ENCODE measurements at places on chromosomes 4 and X.

- DNase-seq = no peak
Measured at GRCh38 chrX:35439034-35439660, 359.0 kb upstream of the MAGEB16 start.

DNA sequence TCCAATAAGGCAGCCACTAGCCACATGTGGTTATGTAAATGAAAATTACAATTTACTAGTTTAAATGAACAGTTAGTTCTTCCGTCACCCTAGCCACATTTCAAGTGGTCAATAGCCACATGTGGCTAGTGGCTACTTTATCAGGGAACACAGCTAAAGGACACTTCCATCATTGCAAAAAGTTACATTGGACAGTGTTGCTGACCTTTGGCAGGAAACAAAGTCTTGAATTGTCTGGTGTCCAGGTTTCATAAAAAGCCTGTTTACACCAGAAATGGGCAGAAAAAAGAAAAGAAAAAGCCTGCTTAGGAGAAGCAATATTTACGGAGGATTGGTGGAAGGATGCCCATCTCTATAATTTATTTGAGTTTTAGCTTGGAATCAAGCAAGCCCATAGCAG lies 38.6 kb downstream of the RWDD4 start:
- DNase-seq = no peak

GRCh38 chr4:39655211-39655610 lies 16.5 kb upstream of the SMIM14 start:
- DNase-seq = no peak

DNA sequence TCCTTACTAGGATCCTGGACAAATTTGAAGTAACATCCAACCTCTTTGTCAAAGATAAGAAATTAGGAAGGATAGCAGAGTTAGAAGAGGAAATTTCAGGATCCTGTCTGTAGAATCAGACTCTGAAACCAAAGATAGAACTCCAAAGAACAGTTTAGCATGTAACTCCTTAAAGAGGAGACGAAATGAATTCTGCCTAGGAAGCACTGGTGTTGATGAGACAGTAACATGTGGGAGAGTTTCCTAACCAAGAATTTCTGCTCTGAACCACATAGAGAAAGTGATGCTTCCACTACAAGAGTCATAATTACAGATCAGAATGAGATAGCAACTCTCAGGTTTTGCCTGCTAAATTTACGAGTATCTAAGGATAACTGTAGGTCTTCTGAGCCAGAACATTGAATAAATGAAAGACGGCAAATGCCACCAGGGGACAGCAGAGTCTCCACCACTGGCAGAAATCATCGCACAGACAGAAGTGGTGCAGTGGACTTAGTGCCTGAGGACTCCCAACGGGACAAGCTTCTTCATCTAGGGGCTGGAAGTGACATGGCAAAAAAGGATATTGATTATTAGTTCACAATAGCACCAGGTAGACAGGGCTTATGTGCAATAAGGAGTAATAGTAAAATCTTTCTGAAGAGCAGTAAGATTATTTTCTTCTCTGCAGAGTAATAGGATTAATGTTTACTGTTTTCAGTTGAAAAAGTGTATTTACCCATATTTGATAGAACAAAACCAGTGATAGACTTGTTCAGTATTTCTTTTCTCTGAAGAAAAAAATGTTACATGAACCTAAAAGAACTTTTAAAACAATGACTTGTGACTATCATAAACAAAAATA lies 6.7 kb upstream of the PPID start:
- peak; percentile 28 for DNase-seq

DNA sequence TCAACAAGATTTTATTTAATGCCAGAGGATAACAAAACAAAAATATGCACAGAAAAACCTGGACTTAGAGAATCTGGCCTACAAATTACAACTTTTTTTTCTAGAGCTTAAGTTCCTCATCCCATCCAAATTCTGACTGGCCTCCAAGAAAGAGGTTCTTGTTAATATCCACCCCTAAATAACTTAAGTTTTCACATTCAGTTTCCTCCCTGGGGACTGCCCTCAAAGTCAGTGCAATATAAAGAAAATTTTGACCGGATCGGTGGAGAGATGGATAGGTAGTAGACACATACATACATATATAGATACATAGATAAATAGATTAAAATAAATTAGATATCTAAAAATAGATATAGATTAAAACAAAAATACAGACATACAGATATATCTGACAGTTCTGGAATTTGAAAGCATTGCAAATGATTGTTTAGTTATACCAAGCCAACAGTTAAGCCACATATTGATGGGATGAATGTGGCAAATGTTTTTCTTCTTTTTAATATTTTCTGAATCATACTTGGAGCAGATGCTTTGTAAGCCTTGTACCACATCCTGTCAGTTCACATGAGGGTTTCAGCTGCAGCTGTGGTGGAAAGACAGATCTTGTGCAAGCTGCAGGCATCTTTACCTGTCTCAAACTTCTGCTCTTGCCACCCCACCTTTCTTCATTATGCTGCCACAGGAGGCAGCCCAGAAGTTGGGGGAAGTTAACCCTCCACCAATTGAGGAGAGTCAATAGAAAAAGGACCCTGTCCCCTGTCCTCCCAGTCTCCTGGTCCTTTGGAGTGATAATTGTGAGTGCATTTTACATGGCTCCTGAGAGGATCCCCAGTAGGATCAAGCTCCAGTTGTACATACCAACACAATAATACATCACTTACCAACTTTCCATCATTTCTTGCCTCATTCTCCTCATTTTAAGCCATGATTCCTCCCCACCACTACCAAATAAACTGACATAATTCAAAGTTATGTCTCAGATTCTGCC lies 58.5 kb upstream of the PRDM8 start:
- DNase-seq = no peak

GRCh38 chrX:149124526-149125108 lies 380.5 kb downstream of the IDS start:
- no peak for DNase-seq

GRCh38 chrX:29662759-29663503 lies 552.4 kb upstream of the MAGEB2 start:
- no peak for DNase-seq

DNA sequence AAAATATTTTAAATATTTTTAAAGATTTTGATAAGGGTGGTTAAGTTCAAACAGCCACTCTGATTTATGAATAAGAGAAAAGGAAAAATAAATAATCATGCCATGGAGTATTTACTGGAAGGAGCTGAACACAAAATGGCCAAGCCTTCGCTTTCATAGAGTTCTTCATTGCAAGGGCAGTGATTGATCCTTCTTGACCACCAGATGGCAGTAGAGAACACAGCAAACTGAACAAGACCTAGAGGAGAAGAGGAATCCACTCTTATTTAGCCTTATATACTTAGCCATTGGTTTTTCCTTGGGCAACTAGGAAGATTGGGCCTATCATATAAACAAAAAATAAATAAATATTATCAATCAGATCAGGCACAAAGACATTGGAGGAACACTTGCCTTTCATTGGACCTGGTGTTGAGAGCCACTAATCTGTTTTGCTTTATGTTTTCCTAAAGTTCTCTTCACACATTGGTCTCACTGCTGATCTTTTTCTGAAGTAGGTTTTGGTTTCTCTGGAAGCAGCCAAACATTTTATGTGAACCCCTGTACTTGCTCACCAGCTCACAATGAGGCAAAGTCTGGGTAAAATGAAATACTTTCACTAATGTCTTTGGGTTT lies 58.1 kb upstream of the PARM1 start:
- peak; percentile 19 for DNase-seq

- no peak for DNase-seq
Measured at GRCh38 chrX:148979786-148980185, 479.4 kb downstream of the AFF2 start.

GRCh38 chr4:10581022-10581421 lies 103.5 kb downstream of the CLNK start:
- no peak for DNase-seq

DNA sequence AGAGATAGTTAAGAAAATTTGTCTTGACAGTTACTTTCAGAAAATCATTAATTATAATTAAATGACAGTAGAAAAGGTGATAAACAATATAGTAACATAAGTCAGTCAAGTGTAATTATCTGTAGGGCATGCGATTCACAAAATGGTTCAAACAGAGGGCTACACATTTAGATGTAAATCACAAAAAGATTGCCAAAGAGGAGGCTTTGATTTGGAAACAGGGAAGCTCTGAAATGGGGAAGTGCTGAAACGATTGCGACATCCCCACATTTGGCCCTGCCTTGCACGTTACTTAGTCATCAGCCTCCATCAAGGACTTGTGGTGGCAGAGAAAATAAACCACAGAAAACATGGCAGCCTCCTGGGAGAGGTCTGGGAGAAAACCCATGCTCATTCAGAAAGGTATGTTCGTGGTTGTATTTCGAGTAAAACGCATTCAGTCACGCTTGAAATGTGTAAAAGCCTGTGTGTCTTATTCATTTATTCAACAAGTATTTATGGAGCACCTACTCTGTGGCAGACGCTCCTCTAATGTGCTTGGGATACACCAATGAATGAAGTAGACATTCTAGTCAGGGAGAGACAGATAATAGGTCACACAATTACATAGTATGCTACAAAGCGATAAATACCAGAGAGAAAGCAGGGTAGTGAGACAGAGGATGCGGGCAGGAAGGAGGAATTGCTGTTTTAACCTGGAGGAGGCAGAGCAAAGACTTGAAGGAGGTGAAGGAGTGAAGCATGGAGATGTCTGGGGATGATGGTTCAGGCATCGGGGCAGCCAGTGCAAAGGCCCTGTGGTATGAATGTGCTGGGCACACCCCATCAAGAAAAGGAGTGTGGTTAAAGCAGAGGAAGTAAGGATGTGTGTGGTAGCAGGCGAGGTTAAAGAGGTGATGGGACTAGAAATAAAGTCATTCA lies 7.8 kb downstream of the RBM47 start:
- no peak for DNase-seq

GRCh38 chrX:79530310-79531108 lies 163.4 kb upstream of the ITM2A start:
- no peak for DNase-seq

DNA sequence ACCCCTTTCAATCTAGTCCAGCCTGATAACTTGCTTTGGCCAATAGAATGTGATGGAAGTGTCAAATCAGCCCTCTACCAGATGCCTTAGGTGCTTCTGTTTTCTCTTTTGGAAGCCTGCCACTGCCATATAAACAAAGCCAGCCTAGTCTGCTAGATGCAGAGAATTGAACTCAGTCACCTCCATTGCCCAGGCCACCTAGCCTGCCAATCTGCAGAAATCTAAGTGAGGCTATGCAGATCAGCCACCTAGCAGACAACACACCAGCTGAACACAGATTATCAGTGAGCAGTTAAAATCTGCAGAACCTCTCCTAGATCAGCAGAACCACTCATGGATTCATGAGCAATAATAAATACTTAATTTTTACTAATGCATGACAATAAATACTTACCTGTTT lies 1108.2 kb downstream of the PCDH18 start:
- no peak for DNase-seq

DNA sequence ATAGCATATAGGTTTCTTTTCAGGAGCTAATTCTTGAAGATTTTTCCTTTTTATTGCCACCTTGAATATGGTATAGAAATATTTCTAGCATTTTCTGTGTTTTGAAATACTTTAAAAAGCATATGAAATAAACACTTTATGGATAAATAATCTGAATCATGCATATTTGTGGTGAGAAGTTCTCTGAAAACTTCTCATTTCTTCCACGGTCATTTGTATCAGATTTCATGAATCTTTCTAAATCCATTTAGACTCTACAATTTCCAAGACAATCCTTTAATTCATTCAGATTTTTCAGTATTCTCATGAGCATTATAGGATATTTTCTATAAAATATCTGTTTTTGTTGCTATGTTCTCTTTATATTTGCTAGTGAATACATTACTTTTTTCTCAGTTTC lies 16.2 kb upstream of the CA5B start:
- no peak for DNase-seq

DNA sequence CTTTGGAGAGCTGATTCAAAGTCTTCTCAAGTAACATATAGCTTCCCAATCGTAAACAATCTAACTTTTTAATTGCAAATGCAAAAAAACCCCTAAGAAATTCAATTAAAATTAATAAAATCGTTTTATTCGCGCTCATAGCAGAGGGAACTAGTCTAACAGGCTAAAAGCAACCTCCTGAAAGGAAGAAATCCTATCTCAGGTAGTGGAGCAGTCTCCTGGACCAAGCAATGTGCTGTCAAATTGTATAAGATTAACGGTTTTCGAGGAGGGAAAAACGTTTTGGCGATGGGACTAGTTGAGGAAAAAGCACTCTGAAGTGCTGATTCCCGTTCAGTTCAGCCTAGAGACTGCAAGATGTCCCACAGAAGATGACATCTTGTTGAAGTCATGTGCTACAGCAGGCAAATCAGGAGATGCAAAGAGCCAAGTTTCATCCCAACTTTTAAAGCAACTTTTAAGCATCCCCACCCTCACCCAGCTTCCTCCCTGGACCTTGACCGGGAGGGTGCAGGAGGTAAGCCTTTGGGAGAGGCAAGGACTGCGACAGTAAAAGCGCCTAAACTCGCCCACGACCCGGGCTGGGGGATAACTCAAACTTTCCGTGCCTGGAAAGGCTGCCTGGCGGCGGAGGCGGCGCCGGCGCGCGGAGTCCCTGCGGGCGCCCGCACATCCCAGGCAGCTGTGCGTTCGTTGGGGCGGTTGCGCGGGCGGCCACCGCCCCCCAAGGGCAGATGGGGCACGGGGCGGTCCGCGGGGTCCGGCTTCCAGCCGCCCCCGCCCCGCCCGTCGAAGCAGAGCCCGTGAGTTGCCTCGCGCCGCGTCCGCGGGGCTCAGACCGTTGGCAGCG lies 784 bp downstream of the MAP7D3 start:
- no peak for DNase-seq

DNA sequence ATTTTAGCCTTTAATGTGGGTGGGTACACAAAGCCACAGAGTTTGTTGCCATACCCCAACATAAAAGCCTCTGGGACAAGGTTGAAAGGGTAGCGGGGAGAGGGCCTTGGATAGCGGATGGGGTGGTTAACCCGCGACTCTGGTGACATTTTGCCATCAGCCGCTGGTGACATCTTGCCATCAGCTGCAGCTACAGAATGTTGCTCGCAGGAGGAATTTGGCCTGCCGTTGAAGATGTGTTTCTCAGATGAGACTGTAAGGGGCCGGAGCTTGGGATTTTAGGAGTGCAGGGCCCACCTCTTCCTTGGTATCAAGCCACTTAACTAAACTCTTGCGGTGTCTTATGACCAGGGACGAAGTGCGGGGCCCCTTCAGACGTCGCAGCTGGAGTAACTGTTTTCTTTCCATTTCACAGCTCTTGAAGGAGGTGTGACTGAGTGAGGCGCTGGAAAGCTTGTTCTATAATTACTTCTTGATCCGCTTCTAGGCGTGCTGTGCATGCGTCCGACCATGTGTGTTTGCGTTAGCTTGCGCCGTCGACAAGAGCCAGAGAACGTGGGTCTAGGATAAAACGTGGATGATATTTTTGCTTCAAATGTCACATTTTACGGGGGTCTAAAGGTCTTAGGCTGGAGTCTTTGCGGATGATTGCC lies 820 bp upstream of the RASL11B start:
- no peak for DNase-seq

- no peak for DNase-seq
Measured at GRCh38 chr4:185730387-185730786, 81.6 kb downstream of the SORBS2 start.

DNA sequence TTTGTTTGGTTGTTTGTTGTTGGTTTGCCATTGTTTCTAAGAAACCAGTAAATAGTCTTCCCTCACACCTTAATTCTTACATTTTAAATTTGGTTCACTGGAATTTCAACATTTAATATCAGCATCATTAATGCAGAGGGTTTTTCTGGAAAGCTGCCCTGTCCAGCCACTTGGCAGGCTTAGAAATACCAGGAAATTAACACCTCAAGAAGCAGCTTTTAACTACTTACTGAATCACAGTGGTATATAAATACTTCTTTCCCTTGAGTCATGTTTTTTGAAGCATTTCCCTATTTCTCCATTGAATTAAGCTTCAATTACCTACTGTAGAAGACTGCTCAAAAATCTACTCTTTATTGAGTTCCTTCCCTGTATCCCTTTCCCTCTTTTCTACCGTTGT lies 1221.1 kb upstream of the ADGRL3 start:
- DNase-seq = no peak

Data from GM19239 (cell line).